Stimulated activated CD4-positive, alpha-beta T cell treated with anti-CD3 and anti-CD28 coated beads, Interleukin-2, amount 100 ng/mL, for 48 hours (primary cell): ENCODE measurements at places on chromosomes 1 and 21.

GRCh38 chr1:11151114-11151513 is 38.0 kb upstream of the ANGPTL7 start:
- no peak for DNase-seq

DNA sequence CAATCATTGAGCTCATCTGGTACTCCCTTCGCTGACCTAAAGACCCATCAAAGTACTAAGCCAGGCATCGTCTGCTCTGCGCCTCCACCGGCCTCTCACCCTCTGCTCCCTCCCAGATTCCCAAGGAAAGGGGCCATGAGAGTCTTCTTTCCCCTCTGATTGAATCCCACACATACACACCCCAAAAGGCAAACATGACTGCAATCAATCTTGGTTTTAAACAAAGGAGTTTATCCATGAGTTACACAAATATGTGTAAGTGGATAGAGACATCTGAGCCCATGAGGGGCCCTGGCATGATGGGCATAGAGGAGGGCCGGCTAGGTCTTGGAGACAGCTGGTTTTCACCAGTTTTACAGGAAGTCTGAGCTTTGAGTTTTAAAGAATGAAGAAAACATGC is 50.9 kb downstream of the CAPN2 start:
- no peak for DNase-seq

GRCh38 chr1:201460814-201461644 is 8.0 kb downstream of the PHLDA3 start:
- no peak for DNase-seq

DNA sequence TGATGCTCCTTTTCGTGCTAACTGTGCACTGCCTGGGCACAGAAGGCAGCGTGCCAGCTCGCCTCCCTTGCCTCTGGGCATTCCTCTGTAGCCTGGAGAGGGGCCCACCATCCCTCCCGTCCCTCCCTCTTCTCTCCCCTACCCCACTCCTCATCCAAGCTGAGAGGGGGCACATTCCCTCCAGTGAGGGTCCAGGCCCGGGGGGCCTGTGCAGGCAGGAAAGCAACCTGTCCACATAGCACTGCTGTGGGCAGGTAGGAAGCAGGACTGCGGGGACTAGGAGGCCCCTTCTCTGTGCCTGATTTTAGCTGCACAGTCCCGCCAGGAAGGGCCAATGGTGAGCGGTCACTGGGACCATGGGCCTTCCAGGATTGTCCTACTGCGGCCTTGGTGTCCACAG is 10.3 kb upstream of the PKNOX1 start:
- DNase-seq, result no peak

DNA sequence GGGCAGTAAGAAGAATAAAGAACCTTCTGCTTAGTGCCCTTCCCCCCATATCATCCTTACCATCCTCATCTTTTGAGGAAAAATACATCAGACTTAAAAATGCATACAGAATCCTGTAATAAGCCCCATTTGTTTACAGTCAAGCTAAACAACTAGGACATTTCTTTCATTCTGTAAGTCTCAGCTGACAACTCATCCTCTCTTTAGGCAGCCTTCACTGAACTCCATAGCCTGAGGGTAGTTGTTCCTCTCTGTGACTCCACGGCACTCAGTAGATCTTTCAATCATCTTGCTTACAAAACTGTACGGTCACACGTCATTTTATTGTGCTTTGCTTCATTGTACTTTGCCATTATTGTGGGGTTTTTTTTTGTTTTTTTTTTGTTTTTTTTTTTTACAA is 82.5 kb downstream of the NRIP1 start:
- no peak for DNase-seq
